Activated naive CD4-positive, alpha-beta T cell treated with Interleukin-2 at 50 U/mL for 16 hours (primary cell): ENCODE measurements at places on chromosomes 7 and 10.

DNA sequence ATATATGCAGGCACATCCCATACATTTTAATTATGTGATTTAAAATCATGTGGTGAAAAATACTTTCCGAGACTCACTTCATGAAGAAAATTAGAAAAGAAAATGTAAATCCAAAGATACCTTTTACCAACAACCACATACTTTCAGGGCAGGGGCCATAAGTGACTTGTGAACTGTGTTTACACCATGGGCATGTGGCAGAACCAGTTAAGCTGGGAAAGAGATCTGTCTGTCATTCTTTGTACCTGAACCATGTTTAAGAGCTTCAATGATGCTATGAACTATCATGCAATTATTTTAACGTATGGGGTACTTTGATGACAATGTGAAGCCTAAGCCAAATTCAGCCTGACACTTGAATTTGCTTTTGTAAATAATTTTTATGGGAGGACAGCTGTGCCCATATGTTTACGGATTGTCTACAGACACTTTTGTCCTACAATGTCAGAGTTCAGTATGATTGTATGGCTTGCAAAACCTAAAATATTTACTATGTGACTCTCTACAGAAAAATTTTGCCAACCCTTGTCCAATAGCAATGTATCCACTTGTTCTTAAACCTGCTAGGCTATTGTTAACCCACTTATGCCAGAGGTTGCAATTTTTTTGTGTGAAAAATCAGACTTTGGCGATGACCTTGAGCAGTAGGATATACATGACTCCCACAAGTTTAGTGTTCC is 654.6 kb downstream of the TNS3 start:
- no peak for DNase-seq

- no peak for DNase-seq
These were observed 149.8 kb downstream of the PTPN20 start for GRCh38 chr10:47060993-47061500.

DNA sequence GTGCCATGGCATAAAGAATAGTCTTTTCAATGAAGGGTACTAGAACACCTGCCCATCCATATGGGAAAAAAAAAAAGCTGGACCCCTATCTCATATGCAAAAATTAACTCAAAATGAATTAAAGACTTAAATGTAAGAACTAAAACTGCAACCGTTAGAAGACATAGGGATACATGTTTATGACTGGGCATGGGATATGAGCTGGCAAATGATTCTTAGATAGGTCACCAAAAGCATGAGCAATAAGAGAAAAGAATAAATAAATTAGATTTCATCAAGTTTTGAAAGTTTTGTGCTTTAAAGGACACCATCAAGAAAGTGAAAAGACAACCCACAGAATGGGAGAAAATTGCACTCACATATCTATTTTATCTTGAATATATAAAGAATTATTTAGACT is 222.0 kb downstream of the ADK start:
- no peak for DNase-seq

- no peak for DNase-seq
These were observed 1.5 kb upstream of the SEMA3A start for GRCh38 chr7:84196084-84196503.

DNA sequence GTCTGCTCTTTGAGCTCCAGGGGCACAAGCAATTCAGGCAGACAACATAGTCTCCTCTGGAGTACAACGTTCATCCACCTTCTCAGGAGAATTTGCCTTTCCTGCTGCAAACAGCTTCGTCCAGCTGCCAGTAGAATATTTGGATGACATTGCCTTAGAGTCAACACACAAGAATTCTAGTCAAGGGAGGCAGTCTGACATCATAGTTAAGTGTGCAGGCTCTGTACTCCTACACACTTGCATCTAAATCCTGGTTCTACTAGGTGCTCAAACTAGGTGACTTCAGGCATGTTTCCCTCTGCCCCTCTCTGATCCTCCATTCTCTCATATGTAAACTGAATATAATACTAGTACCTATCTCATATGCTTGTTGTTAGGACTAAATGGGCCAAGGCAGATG is 314.8 kb downstream of the HPSE2 start:
- DNase-seq = no peak

DNA sequence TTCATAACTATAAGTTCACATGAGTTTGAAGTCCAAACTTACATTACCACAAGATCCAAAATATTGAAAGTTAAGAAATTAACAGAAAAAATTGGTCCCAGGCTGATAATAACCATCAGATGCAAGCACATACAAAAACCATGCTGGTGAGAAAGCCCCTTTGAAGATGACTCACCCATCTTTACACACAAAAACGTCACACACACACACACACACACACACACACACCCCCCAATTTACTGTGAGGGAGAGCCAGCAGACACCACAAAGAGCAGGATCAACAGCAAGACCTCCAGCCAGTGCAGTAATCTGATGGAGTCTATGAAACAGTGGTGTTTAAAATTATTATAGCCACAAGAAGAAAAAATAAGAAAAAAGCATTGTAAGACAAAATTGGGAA is 50.1 kb upstream of the DRGX start:
- no peak for DNase-seq

DNA sequence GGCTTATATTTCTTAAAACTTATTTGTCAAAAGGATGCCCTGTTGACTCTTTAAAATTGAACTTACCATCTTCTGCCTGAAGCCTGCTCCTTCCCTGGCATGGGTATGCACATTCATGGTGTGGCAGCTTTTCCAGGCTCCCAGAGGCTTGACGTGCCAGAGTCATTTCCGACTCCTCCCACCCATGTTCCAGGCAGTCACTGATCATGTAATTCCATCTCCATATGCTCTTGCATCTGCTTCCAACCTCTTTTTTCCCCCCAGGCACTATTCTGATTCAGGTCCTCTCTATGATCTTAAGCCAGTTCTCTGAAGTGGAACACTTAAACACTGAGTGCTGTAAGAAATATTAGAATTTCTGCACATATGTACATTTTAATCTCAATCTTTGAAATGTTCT is 82.2 kb downstream of the CFAP58 start:
- no peak for DNase-seq

- no peak for DNase-seq
These were observed 99.3 kb downstream of the ARHGAP22 start for GRCh38 chr10:48505394-48506112.

GRCh38 chr7:1232623-1233332 is at the start of gene UNCX:
TSS of gene UNCX (plus strand) at chr7:1232872. CDS start at chr7:1233018, 146 bp downstream.
- DNase-seq = no peak

- DNase-seq = no peak
These were observed 178.5 kb upstream of the RNF32 start for GRCh38 chr7:156461881-156462665.

- DNase-seq = no peak
These were observed 10.7 kb downstream of the C10orf90 start for GRCh38 chr10:126659750-126660149.

DNA sequence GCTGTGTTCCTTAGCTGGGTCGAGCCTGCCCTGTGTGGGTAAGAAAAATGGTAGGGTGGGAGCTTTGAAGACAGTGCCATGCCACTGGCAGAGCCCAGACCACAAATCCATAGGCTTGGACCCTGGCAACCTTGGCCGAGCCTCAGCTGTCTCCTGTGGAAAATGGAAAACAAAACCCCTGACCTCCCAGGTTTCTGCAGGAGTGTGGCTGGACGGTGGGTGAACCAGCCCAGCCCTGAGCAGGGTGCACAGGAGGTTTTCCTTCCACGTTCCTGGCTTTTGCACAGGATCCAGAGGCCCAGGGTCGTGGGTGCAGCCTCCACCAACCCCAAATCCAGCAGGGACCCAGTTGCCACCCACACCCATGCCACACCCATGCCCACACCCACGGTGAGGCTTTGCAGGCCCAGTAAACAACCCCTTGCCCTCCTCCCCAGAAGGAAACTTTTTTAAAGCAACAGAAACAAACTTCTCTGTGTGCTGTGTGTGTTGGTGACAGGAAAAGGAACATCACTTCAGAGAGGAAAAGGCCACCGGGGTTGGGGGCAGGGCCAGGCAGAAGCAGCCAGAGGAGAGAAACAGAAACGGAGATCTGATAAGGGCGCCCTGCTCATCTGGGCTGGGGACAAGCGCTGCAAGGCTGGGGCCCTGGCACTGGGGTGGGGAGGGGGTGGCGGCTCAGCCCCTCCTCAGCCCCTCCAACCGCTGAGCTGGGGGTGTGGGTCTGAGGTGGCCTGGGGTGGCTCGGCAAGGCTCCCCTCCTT is 20.7 kb upstream of the ZMIZ1 start:
- DNase-seq = peak; percentile 58

GRCh38 chr10:97171001-97171400 is 14.8 kb downstream of the SLIT1 start:
- DNase-seq = no peak

- DNase-seq = no peak
These were observed 118.7 kb downstream of the MKX start for GRCh38 chr10:27626890-27627289.

DNA sequence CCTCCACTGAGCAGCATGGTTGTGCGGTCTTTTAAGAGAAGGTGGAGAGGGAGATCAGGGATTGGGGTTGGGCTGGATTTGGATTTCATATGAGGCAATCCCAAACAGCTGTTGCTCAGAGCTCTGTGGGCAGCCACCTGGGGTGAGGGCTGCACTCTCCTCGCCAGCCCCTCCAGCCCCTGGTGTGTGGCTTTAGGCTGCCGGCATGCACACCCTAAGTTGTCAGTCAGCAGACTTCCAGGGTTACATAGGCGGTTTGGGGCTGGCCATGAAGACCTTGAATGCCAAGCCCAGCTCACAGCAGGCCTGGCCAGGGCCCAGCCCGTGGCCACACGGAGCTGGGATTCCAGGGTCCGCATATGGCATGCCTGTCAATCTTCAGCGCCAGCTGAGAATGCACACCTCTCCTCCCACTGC is 54.8 kb downstream of the ZMIZ1 start:
- DNase-seq = no peak

DNA sequence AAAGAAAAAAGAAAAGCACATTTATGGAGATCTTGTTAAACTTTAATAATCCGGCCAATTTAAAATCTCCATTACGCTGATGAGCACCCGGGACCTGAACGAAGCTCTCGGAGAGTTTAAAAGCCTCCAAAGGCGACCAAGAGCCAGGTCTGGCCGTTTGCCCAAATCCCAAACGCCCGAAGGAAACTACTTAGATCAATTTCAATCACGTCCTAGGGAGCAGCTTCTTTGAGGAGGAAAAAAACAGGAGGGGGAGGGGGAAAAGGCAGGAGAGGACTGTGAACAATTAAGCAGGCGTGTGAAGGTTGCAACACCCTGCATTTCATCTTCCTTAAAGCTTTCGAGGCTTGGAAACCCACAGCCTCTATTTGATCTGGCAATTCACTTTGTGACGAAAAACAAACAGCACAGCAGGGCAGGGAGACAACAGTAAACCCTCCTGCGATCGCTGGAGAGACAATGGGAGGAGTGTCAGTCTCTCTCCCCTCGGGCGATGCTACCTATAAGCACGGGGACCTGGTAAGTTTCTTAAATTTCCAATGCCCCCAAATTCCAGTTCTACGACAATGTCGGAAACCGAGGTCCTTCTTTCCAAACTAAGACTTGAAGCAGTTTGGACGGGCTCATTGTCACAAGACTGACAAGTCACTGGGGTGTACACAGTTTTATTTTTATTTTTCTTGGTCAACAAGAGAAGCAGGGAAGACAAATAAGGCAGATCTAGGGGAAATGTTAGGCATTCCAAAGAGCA is 1.2 kb downstream of the KLF6 start:
- DNase-seq = peak; percentile 42

DNA sequence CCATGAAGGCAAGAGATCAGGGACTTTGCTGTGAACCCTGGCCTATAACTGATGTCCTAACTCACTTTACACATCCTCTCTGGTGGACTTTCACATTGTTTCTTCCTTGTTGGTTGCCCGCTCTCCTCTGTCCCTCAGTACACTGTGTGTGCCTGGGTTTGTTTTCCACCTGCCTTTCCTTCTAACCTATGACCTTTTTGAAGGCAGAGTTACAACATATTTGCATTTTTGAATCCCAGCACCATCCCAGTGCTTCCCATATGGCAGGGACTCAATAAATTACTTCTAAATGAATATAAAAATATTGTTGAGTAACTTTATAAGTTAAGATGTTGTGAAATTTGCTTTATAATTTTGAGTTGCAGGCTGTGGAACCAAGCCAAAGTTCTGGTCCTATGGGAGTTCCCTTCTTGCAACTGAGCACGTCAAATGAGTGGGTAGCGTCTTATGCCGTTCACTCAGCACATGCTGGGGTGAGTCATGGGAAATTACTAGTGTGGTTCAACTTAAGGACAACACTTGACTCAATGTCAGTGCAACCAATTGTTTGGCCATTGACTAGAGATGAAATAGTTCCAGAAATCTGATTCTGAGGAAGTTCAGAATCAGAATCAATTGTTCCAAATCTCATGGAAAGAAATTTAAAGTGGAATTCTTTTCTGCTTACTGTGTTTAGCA is 250.9 kb downstream of the TWIST1 start:
- DNase-seq = no peak

DNA sequence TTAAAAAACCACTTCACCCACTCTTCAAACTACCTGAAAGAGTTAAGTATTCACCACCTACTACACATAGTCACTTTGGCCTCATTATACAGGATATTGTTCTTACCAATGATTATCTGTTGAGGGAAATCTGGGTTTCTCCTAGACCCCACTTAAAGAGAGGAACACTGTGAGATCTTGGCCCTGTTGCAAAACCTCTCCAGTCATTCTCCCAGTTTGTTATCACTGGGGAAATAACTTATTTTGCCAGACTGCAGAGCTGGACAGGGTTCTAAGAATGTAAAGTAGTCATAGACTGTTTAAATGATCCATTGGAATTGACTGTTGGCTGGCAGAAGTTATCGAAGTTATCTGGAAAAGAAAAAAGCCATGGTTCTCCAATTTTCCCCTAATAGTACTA is 143.8 kb downstream of the HGF start:
- DNase-seq = no peak

GRCh38 chr7:3134745-3135144 is 91.1 kb upstream of the CARD11 start:
- peak; percentile 24 for DNase-seq

- peak; percentile 66 for DNase-seq
These were observed 240.9 kb upstream of the KAT6B start for GRCh38 chr10:74585231-74586087.

DNA sequence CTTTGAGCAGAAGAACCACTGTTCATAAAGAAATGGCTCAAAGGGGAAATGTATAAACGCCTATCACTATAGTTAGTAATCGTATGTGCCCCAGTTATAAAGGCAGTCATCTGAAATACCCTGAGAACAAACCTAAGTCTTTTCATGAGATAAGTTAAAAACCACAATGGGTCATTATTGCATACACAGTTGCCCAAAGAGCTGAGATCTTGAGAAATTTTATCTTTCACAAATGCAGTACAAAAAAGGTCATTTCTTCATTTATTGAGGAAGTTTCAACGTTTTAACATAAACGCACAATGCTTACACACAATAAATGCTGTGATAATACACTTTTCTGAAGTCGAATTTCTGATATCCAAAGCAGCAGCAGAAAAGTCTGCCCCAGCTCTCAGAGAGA is 114.4 kb downstream of the MICU1 start:
- DNase-seq = no peak

DNA sequence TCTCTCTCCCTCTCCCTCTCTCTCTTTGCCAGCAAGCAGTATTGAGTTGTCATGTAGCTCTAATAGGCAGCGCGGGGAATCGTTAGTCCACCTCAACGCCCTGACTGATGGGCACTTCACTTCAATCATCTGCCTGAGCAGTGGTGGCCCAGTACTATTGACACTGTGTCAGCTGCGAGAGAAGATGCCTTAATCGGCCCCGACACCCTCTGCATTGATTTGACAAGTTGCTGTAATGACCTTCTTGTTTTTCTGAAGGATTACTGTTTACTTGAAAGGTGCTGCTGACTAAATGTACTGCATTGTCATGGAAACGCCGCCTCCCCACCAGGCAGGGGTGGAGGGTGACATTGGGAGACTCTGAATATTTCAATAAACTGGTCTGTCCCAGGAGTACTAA is 913.8 kb downstream of the KCNMA1 start:
- DNase-seq = no peak

- DNase-seq = no peak
These were observed 32.8 kb upstream of the FAM20C start for GRCh38 chr7:159370-160270.
